Fibroblast of skin of back (primary cell): ENCODE measurements at places on chromosomes 2 and 18.
A peak's percentile ranks its signal among the peaks of the same experiment; 100 is the strongest.

DNA sequence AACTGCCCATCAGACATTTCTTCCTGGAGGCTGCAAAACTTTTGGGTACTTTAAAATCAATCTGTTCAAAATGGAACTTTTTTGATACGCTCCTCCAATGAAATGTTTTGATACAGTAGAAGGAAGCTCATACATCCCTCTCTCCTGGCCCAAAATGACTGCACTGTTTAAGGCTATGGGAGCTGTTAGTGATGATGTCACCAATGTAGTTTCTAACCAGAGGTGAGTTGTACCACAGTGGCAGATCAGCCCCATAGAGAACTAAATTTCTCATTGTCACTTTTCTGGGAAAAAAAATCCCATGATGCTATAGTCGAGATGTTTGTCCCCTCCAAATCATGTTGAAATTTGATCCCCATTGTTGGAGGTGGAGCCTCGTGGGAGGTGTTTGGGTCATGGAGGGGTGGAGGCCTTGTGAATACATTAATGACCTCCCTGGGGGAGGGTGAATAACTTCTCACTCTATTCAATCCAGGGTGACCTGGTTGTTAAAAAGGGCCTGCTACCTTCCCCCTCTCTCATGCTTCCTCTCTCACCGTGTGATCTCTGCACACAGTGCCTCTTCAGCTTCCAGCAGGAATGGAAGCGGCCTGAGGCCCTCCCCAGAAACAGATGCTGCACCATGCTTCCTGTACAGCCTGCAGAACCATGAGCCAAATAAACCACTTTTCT lies 117.4 kb upstream of the NPAS2 start:
- DNase-seq: no peak

GRCh38 chr2:23542230-23542789 lies 157.3 kb downstream of the KLHL29 start:
- no peak for DNase-seq

DNA sequence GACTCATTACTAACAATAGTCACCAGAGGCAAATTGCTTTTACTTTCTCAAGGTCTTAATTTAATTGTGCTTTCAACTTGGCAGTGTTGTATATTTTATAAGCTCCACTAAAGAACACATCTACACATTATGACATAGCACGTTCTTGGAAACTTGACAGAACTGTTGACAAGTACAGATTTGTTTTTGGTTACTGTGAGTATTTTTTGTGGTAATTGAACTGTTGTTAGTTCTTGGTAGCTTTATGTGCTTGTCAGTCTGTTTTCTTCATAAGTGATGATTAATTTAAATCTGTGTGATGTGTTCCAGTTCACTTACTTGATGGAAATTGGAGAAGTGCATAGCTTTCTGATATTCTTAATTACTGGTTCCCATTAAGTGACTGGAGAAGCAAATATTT lies 63.9 kb downstream of the COMMD1 start:
- DNase-seq: no peak

DNA sequence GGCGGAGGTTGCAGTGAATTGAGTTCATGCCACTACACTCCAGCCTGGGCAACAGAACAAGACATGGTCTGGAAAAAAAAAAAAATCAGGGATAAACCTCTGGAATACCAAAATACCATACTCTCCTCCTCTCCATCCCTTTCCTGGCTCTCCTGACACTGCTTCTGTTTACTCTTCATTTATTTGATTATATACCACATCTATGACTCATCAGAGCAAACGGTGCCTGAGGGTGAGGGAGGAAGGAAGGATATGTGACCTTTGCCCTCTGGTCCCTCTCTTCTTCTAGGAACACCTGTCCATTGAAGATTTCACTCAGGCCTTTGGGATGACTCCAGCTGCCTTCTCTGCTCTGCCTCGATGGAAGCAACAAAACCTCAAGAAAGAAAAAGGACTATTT lies 30.0 kb downstream of the VIL1 start:
- DNase-seq: peak; percentile 18

DNA sequence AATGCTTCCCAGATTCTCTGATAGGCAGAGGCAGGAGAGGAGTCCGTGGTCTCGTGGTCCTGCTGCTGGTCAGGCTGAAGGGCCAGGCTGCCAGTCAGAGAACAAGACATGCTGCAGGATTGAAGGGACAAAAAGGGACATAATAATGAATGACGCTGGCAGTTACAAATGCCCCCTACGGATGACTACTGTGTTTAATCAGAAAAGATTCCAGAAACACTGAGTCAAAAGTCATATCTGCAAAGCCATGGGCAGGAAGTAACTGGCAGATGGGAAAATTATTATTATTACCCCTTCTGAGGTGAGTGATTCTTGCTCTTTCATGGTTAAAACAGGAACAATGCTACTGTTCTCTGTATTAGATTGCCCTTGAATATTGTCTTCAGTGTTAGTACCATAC lies 19.0 kb downstream of the LCT start:
- DNase-seq: peak; percentile 72

GRCh38 chr2:240407090-240407489 lies 28.4 kb upstream of the GPC1 start:
- DNase-seq: no peak

- DNase-seq: peak; percentile 90
Measured at GRCh38 chr2:162242586-162243280, 512 bp downstream of the FAP start.

DNA sequence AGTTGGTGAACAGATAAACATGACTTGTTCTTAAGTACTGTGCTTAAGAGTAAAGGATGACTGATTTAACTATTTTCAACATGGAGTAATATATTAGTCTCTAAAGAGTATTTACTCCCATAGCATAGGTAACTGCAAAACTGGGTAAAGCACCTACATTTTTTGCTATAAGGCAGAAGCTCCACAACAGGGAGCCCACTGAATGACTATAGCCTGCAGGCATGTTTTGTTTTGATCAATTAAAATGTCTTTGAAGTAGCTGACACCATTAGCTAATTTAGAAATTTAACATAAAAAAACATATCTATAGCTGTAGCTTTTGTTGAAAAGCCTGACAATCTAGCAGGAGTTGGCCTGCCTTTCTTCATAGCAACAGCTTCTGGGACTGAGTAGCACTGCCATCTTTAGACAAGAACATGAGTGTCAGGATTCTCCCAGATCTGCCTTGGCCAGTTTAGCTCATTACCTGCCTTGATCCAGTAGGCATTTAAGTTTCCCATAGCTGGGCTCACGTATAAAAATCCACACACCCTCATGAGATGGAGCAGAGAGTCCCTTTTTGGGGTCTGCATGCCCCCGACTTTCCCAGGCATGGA lies 1935.1 kb upstream of the PIK3C3 start:
- no peak for DNase-seq

GRCh38 chr2:111250448-111251030 lies 129.8 kb downstream of the BCL2L11 start:
- DNase-seq: peak; percentile 57

GRCh38 chr2:15367715-15368114 lies 193.4 kb downstream of the NBAS start:
- no peak for DNase-seq

- DNase-seq: peak; percentile 32
Measured at GRCh38 chr2:23769364-23769763, 157.6 kb downstream of the ATAD2B start.

- no peak for DNase-seq
Measured at GRCh38 chr18:63309422-63309821, 10.1 kb downstream of the BCL2 start.

GRCh38 chr2:112640800-112641675 lies 4.7 kb upstream of the SLC20A1 start:
- DNase-seq: peak; percentile 81

DNA sequence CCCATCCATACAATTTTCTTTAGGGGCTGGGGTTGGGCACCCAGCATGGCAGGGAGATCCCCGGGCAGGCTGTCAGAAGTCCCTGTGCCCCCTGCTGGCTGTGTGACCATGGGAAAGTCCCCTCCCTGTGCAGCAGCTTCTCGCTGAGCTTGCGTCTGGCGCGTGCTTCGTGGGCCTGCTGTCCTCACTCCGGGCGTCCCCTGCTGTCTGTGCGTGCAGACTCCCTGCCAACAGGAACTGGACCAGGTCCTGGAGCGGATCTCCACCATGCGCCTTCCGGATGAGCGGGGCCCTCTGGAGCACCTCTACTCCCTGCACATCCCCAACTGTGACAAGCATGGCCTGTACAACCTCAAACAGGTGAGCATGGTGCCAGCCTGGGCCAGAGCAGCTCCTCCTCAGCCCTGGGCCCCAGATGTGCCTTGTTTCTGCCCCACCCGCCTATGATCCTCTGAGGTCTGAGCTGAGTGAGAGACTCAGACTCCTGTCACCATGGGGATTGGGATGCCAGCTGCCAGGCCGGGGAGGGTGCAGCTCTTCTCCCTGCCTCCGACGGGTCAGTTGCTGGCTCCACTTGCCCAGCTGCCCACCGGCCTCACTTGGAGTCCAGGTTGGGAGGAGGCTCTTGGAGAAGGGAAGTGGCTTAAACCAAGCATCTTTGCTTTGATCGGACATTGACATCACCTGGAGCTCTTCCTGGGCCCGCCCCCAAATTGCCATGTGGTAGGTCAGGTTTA lies 28.6 kb downstream of the IGFBP2 start:
- no peak for DNase-seq

DNA sequence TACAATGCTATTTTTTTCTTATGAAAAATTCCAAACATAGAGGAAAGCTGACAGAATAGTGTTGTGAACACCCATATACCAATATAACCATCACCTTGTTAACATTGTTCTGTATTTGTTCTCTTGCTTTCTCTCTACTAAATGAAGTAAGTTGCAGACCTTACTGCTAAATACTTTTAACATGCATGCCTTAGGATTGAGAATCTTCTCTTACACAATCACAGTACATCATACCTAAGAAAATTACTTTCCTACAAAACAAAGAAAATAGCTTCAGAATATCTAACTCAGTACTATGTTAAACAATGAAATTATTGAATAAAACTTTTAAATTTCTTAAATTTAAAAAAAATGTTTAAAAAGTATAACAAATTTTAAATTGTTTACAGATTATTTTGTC lies 136.5 kb downstream of the UBR3 start:
- no peak for DNase-seq

- DNase-seq: no peak
Measured at GRCh38 chr2:116513991-116514390, 1300.5 kb upstream of the DDX18 start.

- no peak for DNase-seq
Measured at GRCh38 chr2:168971261-168971660, 59.9 kb downstream of the ABCB11 start.

DNA sequence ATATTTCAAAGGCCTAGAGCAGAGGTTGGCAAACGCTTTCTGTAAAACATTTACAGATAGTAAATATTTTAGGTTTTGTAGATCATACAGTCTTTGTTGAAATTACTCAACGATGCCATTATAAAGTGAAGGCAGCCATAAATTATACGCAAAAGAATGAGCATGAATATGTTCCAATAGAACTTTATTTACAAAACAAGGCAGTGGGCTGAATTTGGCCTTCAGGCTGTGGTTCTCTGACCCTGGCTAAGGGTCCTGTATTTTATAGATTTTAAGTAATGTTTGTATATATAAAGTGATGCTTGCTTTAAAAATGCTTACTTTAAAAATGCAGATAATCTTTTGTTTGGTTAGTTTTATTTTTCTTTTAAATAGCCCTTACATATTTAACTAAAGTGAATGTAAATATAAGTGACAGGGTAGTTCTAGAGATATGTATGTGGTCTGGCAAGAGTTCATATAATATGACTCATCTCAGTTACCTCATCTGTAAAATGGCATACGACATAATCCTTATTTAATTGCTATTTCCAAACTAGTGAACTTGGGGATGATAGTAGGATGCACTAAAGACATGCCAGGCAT lies 51.7 kb upstream of the ATP5MC3 start:
- peak; percentile 66 for DNase-seq

DNA sequence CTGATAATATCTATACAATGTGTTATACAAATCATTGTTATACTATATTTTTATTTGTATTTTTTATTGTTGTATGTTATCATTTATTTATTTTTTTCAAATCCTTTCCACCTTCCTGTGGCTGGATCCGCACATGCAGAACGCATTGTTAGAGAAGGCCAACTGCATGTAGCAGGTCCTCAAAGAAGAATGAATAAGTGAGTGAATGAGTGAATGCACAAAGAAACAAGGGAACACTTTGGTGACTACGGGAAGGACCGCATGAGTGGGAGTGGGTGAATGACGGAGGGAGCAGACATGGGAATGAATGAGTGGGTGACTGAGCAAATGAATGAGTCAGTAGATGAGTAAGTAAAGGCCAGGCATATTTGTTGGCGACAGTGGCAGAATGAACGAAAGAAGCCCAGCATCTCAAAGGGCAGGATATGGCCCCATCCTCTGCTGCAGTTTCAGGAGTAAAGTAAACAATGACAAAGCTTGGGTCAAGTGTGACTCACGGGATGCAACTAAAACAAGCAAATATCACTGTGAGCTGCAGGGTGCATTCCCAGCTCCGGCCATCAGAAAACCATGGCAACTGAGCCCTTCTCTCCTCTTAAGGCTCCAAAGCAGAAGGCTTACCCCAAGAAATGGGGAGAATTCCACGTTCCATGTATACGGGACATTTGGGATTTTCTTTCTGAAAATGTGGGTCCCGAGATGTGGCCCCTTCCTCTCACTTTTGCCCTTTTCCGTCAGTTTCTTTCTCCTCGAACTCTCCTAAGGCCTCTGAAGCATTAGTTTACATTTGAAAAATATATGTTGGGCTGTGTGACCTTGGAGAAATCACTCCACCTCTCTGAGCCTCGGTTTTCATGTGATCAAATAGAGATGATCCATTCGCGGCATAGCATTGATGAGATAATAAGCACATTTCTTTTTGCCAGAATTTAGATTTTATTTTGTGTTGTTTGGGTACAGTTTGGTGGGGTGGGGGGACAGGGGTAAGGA lies 24.5 kb downstream of the KCNF1 start:
- DNase-seq: peak; percentile 99

DNA sequence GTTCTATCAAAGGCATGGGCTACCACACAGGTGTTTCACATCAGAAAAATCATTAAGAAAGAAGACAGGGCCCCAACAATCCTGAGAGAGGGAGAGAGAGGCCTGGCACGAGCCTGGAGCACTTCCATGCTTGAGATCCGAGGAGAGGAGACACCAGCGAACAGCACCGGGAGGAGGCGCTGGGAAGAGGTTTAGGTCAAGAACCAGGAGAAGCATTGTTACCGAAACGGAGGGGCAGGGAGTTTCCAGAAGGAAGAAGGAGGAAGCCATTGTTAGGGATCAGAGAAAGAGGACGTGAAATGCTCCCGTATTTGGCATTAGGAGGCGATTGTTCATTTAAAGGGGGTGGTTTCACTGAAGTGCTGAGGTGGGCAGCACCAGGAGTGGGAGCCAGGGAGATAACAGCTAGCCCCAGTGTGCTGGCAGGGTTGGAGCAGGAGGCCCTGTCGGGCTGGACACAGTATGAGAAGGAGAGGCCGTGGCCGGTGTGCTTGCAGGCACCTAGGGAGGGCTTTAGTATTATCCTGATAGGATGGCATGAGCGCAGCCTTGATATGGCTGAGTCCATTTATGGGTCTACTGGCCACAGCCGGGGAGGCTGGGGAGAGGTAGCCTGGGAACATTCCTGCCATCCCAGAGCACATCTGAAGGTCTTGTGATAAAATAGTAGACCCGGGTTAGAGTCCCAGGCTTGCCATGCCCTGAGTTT lies 244.9 kb downstream of the KLHL29 start:
- no peak for DNase-seq

GRCh38 chr18:8049147-8049546 lies 482.0 kb downstream of the PTPRM start:
- peak; percentile 22 for DNase-seq
